Tibial nerve (tissue), 4 donors: ENCODE measurements at places on chromosomes 7 and 10.

GRCh38 chr7:132790104-132790503, 213.8 kb upstream of the PLXNA4 start:
- no peak for DNase-seq

GRCh38 chr10:11098666-11099065, 81.0 kb downstream of the CELF2 start:
- no peak for DNase-seq

DNA sequence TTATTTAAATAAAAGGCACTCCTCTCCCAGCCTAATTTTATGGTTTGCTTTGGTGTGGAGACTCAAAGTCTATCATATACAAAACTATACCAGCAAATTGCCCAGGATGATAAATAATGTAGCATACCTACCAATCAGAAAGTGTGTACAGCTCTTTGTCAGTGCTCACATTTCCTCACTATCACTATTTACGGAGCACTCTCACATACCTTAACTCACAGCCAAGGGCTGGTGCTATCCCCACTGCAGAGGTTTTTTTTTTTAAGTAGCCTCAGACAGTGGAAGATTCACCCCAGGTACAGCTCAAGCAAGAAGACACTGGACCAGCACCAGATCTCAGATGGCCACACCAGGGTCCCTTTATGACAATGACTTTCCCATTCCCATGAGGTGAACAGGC, 2.5 kb downstream of the PDLIM1 start:
- no peak for DNase-seq

GRCh38 chr10:88106366-88106765, 242.9 kb downstream of the PTEN start:
- no peak for DNase-seq

DNA sequence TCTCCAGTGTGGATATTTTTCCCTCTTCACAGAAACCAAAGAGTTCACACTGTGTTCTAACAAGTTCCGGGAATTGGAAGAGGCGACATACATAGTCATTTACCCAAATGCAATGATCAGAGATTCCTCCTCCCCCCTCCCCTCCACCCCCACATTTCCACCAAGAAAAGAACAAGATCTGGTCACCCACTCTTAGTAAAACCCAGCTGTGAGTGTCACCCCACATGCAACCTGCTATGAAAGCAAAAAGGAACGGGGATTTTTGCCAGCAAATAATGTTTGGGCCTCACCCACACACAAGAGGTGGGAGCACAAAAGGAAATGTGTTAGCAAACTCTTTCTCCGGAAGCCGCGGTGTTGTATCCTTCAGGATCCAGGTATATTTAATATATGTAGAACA, 745.0 kb upstream of the AUTS2 start:
- DNase-seq: no peak

- DNase-seq: no peak
Measured at GRCh38 chr10:11168423-11169090, 150.9 kb downstream of the CELF2 start.

GRCh38 chr7:116595063-116595462, 70.2 kb downstream of the CAV1 start:
- DNase-seq: no peak

DNA sequence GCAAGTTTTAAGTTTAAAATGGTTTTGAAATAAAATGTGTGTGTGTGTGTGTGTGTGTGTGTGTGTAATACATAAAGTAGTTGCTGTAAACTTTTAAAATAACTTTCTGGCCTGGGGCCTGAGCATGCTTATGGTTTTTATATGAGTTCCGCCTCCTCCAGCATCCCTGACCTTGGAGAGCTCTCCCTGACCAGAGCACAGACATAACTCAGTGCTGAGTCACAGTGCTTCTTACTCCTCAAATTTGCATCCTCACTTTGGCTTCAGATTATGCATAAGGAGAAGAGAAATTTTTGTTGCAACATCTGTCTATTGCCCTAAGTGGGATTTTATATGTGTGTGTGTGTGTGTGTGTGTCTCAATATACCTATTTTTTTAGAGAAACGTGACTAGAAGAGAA, 200.8 kb downstream of the ELMO1 start:
- peak; percentile 46 for DNase-seq

DNA sequence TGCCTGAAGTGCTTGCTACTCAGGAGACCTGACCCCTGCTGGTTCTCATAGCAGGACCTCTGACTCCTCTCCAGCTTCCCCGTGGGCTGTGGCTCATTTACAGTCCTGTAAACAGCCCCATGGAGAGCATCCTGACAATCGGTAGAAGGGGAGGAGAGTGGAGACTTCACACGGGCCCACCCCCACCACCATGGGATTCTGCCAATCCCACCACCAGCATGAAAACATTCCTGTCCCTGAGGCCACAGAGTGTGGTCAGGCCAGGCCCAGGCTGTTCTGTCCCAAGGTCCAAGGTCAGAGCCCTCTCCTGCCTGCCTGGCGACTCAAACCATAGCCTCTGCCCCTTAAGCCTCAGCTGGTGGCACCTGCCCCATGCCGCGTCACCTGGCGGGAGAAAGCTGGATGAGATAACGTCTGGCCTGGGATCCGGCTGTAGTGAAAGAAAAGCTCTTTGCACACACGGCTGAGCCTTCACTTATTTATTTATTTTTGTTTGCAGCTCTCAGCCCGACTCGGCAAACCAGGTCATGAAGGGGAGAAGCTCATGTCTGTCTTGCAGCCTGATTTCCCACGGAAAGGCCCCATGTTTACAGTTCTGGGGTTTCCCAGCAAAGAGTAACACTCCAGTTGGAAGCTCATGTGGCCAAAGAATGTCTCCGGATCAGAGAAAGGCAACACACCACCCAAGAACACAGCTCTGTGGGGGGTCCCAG, 293.6 kb upstream of the ZMIZ1 start:
- peak; percentile 33 for DNase-seq

- no peak for DNase-seq
Measured at GRCh38 chr7:20217193-20217948, at the start of gene MACC1. Gene MACC1, minus strand, starts transcription at chr7:20217384. Its CDS starts 55,522 bp downstream, at chr7:20161862.

GRCh38 chr7:129859183-129859582, 93.6 kb downstream of the UBE2H start:
- DNase-seq: no peak

DNA sequence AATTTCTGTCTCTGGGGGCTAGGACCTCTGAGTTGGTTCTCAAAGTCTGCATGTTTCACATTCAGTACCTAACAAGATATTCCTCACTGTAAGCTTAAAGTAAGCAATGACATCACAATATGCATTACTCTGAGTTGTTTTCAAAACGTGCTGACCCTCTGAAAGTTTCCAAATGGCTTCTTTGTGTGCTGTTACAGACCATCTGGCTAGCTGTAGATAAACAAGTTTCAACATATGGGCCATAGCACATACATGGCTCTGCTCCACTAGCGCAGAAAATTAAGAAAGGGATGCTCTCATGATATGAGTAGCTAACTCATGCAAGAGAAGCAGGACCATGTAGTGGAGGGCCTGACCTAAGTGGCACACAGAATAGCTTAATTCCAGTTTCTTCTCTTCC, 119.0 kb downstream of the HTR7 start:
- no peak for DNase-seq

GRCh38 chr7:120363414-120363813, 90.4 kb downstream of the KCND2 start:
- DNase-seq: no peak

DNA sequence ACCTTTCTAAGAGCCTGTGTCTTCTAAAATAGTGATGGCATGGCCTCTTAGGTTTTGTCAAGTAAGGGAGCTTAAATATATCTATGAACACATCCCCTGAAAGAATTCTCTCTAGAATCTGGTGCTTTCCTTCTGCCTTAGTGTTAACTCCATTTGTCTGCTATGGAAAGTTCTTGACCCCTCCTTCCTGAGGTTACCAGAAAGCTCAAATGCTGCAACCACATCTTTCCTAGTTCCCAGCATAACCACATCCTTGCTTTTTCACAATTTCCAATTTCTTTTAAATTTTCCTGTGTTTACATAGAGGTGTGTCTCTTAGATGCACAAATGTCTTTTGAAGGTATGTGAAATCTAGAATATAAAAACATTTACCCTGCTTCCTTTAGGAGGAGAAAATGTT, 16.4 kb upstream of the GSDME start:
- DNase-seq: no peak

DNA sequence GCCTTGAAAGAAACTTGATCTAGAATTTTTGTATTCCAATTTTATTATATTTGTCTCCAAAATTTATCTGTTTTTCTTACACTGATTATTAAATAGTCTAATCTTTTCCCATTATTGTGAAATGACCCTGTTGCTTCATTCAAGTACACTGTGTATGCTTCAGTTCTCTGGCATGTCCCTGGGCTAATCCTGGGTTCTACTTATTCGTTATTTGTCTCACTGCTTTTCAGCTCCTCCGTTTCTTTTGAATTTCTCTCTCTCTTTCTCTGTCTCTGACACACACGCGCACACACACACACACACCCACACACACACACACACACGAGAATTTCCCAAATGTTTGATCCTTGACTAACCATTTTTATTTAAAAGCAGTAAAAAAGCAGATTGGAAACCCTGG, 768.6 kb downstream of the NRG3 start:
- no peak for DNase-seq

DNA sequence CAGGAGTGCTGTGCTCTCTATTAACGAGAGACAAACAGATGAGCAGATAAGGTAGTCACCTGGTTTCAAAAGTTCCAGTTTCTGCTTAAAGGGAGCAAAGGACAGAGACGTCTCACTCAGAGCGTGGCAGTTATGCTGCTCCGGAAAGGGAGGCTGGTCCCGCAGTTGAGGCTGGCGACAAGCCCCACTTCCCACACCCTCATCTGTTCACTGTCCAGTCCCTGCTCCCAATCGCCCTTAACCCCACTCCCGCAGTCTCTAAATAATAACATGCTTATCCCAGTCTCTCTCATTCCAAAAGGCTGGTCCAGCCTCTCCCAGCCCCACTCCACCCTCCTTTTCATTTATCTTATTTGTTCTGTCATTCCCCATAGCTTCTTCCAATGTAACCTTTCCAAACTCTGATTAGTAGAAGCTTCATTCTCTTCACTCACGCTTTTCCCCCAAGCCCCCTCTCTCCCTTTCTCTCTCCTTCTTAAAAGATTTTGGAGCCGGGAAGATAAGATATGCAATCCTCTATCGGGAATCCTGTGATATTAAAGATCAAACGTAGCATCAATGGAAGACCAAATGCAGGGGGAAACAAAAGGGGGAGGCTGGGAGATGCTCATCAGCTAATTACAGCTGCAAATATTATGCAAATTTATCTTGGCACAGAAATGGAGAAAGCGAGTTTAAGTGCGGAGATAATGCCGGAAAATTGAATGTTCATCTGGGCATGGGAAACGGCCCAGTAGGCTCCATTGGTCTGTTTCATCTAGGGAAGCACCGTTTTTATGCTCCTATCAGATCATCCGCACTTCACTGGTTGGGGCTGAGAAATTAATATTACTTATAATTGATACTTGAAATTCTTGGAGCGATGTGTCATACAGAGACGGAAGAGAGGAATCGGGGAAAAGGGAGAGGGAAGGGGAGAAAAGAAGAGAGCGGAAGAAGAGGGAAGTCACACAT, 16.3 kb upstream of the GATA3 start:
- no peak for DNase-seq

GRCh38 chr7:40498924-40499510, 364.2 kb downstream of the SUGCT start:
- no peak for DNase-seq

DNA sequence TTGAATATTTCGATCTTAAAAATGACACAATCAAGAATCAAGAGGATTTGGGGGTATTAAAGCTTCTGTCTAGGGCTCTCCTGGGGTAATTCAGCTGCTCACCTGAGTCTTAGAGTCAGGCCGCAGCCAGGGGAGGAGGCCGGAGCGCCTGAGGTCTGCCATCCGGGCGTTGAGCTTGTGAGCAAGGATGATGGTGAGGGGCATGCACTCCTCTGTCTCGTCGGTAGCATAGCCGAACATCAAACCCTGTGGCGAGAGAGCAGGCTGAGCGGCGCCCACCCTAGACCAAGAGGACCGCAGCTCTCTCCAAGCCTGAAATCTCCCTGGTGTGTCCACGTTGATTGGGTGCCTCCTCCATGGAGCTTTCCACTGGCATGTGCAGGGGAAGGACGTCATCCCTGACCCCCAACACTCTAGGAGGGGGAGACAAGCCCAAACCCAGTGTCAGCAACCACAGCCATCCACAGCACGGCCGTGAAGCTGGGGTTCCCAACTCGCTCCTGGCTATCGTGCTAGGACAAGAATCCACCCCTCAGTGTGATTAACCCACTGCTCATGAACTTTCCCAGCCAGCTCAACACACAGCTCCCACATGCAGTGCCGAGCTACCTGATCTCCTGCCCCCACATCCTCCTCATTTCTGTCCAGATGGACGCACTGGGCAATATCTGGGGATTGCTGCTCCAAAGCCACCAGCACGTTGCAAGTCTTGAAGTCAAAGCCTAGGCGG, 9.2 kb downstream of the MAT1A start:
- DNase-seq: no peak

DNA sequence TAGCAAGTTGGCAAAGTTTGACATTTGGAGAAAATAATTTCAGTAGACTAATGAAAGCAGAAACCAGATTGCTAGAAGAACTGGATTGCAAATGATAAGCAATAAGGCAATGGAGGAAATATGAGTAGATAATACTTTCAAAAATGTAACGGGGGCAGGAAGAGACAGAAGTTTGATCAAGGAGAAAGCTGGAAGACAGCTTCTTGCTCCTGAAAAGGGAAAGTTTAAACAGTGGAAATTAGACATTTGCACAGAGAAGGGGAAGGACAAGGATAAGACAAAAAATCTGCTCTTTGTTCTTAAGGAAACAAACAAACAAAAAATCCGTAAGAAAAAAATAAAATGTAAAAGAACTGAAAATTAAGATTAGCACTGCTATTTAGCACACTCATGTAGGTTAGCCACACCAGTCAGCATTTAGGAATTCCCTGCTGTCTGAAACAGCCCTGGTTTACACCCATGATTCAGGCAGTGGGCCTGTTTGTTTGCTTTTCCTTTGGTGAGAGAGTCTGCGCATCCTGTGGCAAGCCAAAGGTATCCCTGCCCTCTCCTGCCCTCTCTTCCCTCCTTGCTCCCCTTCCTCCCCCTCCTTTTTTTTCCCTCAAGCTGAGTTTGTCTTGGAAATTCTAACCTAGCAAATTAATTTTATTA, 104.3 kb upstream of the CAV2 start:
- no peak for DNase-seq

DNA sequence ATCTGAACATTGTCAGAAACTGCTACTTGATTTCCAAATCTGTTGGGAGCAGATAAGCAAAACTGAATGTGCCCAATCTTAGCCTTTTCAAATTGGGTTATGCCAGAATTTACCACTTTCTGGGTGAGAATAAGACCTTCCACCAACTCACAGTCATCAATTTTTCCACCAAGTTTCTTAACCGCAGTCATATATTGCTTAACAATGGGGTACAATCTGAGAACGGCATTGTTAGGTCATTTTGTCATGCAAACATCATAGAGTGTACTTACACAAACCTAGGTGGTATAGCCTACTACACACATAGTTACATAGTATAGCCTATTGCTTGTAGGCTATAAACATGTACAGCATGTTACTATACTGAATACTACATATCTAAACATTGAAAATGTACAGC, 16.0 kb downstream of the MRPS33 start:
- no peak for DNase-seq

GRCh38 chr7:25181532-25181931, 46.8 kb downstream of the NPVF start:
- DNase-seq: no peak

GRCh38 chr7:13236026-13236425, 548.6 kb downstream of the ARL4A start:
- no peak for DNase-seq
